Left colon (tissue), 2 donors: ENCODE measurements at places on chromosomes 13 and 19. TPM values are rescaled to one million over a fixed set of nuclear protein-coding genes. Genes with fewer than 3 reads are reported as not detected.

Gene PRODH2
- total RNA-seq = not detected

Gene CALR3
- total RNA-seq = not detected

Gene SMIM44
- 6.1 TPM for total RNA-seq

Gene ZNF112
- total RNA-seq = 3.3 TPM

Gene GSK3A
- total RNA-seq = 43.3 TPM

Gene ZNF766
- total RNA-seq = 11.4 TPM

Gene CDX2
- total RNA-seq = 266 TPM

Gene SLC39A3
- total RNA-seq = 24.9 TPM

Gene SAMD4B
- total RNA-seq = 72.2 TPM

Gene POU2F2
- 1.5 TPM for total RNA-seq

Gene ASPDH
- not detected for total RNA-seq

Gene TMEM150B
- total RNA-seq = 54.6 TPM

Gene MAU2
- 52.4 TPM for total RNA-seq

Gene LIM2
- not detected for total RNA-seq

GRCh38 chr19:52748336-52748950 lies 13.6 kb upstream of the ZNF611 start:
- no peak for DNase-seq

- DNase-seq = no peak
Measured at GRCh38 chr13:41916173-41916954, 44.5 kb downstream of the VWA8 start.

DNA sequence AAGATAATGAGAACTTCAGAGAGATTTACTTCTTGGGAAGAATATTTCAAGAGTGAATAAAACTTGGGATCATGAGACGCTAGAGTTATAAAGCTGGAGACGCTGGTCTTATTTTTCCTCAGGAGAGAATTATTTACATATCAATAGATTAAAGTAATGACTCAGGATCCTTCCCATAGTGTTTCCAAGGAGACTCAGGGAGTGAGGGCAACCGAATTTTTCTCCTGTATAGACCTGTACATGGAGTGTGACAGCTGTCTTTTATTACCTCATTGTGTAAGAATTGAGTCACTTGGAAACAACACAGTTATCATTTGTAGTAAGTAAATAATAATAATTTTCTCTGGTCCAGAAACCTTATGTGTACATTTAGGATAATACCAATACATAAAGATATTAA lies 1905.5 kb downstream of the OLFM4 start:
- no peak for DNase-seq

- no peak for DNase-seq
Measured at GRCh38 chr13:41492432-41493260, 35.3 kb downstream of the RGCC start.

GRCh38 chr13:52399708-52400107 lies 6.3 kb downstream of the THSD1 start:
- DNase-seq = no peak

- DNase-seq = no peak
Measured at GRCh38 chr13:80297094-80297493, 43.8 kb downstream of the SPRY2 start.

DNA sequence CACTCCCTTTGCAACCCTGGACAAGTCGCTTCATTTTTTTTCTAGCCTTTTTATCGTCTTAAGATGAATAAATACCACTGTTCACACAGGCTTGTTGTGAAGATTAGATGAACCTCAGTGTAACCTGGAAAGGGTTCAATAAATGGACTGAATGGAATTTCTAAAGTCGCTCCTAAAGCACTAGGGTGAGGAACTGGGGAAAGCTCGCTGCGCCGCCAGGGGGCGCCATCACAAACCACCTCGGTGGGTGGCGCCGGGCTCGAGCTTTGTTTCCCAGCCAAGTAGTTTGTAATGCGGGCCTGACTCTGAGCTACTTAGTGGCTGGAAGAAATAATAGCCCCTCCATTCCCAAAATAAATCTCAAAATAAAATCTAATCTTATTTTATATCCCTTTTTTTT lies 2.2 kb upstream of the CEACAM6 start:
- DNase-seq = peak; percentile 86

- no peak for DNase-seq
Measured at GRCh38 chr13:76723551-76724232, 162.5 kb downstream of the KCTD12 start.

GRCh38 chr13:31827707-31828106 lies 88.4 kb downstream of the RXFP2 start:
- no peak for DNase-seq

DNA sequence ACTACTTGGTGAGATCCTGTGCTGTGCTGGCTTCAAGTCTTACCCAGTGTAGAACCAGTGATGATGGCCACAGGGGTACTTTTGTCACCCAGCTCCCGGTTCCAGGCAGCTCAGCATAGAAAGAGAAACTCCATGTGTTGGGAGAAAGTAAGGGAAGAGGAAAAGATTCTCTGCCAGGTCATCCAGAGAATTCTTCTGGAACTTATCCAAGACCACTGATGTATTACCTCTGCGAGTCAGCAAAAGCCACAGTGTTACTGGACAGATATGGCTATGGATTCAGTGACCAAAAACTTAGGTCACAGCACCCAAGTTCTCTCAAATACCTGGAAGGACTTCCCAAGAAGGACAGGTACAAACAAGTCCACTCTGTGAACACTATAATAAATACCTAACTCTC lies 399.5 kb upstream of the MIR17HG start:
- no peak for DNase-seq

GRCh38 chr19:52171321-52172169 lies at the start of gene ZNF836:
TSS of gene ZNF836 (minus strand) at chr19:52171621. CDS start at chr19:52168072, 3,549 bp downstream.
- peak; percentile 95 for DNase-seq

GRCh38 chr19:41617941-41618730 lies 8.7 kb downstream of the CEACAM4 start:
- DNase-seq = no peak

DNA sequence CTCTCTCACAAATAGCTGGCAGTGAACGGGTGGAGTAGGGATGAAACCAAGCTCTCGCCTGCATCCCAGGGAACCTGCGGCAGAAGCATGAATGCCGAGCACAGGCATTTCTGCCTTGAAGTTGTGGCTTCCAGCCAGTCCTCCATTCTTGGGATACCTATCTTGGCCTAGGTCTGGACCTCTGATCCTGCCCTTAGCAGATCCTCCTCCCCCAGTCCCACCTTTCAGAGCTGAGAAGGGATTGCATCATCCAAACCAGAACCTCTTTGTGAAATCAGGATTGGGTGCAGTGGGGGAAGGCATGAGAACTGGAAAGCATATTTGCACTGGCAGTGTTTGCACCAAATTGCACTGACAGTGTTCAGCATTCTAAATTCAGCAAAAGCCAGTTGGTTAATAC lies 5.8 kb downstream of the ZNF780A start:
- DNase-seq = no peak

GRCh38 chr13:97077341-97077740 lies 83.1 kb upstream of the OXGR1 start:
- DNase-seq = no peak

DNA sequence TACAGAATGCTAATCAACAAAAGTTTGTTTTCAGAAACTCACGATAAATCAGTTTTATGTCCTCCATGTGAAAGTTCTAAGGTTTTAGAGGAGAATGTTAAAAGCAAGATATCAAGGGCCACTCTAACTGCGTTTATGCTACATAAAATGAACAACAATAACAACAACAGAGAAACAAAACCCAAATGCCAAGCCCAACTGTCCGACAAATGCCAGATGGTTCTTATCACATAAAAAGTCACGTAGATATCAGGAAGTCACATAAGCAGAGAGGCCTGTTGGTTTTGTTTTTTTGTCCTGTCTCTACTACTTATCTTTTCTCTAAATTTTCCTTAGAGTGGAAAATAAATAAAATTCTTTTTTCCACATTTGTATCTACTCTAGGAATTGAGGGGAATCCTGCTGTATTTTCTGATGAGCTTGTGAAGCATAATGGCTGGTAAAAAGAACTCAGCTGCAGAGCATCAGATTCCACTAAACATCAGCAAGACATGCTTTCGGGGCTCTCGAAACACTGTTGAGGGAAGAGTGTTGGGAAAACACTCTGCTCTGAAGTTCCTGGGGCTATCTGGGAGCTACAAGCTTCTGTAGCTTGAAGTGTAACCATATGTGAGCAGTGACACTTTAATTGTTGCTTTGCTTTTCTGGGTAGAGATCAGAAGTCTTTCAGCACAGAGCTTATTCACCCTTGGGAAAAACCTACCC lies 110.1 kb downstream of the SLAIN1 start:
- no peak for DNase-seq

DNA sequence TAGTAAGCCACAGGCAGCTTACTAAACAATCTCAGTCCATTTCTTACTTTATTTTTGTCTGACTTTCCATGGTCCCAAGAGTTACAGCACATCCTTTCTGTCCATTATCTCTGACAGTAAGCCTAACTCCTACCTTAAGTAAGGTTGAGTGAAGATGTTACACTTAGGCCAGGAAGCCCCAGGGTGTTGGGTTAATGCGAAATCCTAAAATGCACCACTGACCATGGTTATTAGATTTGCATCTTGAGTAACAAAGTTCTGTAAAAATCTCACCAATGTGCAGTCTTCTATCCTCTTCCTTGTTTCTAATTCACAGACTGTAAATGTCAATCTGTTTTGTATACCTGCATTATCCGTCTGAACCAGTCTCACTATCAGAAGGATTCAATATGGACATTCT lies 462.5 kb downstream of the FGF14 start:
- DNase-seq = no peak

GRCh38 chr19:42657556-42657955 lies 62.8 kb upstream of the CEACAM8 start:
- DNase-seq = no peak

DNA sequence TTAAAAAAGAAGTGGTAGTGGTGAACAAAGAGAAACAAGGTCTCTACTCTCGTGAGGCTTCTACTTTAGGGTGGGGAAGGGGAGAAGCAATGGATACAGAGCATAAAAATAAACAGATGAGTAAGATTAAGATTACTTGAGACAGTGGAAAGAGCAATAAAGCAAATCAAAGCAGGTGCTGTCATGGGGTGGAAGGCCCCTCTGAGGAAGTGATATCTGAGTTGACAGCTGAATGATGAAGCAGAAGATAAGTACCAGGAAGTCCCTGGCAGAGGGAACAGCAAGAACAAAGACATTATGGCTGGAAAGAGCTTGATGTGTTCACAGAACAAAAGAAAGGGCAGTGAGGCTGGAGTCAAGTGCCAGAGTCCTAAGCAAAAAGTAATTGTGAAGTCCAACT lies 221.8 kb downstream of the ENOX1 start:
- no peak for DNase-seq

GRCh38 chr19:13037161-13037560 lies 41.9 kb downstream of the NFIX start:
- DNase-seq = no peak

DNA sequence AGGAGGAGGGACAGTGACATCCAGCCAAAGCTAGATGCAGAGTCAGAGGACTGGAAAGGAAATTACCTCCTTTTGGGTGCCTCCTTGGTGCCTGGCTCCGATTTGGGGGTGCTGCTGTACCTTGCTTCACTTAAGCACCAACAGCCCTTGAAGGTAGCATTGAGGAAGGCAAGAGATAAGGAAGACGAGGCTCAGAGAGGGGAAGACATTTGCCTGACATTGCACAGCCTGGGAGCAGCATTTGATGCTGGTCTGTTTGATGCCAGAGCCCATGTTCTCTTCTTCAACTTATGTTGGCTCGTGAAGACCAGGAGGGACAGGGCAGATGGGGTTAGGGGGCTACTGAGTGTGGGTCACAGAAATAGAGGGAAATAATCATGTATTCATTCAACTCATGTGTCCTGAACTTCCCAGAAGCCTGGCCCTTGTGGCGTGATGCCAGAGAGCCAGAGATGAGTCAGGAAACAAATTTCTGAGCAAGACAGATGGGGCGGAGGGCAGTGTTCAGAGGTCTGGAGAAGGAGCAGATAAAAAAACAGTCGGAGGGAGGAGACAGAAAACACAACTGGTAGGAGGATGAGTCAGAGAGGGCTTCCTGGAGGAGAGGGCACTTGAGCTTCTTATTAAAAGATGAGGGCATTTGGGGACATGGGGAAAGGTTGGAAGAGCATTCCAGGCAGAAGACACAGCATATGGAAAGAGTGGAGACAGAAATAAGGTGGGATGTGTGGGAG lies 3.0 kb upstream of the C19orf81 start:
- DNase-seq = no peak

DNA sequence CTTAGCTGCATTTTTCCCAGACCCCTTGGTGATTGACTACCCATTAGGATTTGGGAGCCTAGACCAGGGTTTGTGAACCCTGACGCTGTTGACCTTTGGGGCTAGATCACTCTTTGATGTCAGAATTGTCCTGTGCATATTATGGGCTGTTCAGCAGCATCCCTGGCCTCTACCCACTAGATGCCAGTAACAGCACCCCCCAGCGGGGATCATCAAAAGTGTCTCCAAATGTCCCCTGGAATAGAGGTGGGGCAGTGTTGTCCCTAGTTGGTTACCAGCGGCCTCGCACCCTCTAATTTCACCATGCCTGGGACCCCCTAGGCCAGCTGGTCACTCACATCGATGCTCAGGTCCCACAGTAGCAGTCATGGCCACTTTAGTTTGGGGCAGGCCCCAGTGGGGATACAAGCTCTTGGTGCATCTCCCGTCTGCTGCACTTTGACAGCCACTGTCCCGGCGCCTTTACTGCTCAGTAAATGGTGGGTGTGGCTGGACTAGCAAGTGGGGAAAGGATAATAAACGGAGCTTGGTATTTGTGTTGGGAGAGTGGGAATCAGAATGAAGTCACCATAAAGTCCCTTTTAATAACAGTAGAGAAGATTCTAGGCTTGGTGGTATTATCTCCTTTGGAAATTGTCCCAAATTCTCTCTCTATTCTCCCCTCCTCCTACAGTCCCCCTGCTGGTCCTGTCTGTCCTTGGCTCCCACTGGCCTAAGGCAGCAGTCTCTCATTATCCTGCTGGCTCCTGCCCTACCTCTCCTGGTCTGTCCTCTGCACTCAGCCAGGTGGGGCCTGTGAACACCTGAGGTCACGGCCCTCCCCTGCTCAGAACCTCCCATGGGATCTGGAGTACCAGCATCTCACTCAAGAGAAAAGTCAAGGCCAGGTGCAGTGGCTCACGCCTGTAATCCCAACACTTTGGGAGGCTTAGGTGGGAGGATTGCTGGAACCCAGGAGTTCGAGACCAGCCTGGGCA lies 80.6 kb downstream of the SIPA1L3 start:
- DNase-seq = peak; percentile 67

DNA sequence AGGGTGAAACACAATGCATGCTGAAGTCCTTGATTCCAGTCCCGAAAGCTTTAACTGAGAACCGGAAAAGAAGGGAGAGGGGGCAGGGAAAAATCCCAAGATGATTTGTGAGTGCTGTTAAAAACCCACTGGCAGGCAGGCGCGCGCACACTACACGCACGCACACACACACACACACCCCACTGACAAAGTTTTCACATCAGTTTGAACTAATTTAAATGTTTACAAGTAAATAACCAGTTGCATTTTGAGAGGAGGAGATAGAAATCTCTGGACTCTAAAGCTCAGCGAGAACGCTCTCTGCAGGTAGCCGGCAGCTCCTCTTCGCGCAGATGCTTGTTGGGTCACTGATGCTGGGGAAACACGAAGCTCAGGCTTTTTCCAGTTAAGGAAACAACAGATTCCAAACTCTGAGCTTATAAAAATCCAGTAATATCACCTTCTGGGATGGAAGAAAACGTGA lies 818 bp upstream of the SLITRK1 start:
- DNase-seq = no peak

DNA sequence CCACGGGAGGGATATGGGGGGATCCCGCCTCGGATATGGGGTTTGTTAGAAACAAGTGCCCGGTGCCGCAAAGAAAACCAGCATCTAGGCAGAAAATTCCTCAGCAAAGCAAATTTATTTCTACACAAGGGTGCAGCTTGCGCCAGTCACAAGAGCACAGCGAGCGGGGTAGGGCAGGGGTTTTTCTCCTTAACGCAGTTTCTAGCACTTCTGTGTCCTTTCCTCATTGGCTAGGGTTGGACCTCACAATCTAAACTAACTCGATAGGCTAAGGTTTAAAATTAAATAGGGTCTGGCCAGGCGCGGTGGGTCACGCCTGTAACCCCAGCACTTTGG lies 595 bp downstream of the ZNF440 start:
- peak; percentile 33 for DNase-seq
